Umbilical cord (tissue), 2 donors: ENCODE measurements at places on chromosomes 13 and 19. TPM values are rescaled to one million over a fixed set of nuclear protein-coding genes. Genes with fewer than 3 reads are reported as not detected.

The MAST1 gene
- 2.2 TPM for total RNA-seq

DNA sequence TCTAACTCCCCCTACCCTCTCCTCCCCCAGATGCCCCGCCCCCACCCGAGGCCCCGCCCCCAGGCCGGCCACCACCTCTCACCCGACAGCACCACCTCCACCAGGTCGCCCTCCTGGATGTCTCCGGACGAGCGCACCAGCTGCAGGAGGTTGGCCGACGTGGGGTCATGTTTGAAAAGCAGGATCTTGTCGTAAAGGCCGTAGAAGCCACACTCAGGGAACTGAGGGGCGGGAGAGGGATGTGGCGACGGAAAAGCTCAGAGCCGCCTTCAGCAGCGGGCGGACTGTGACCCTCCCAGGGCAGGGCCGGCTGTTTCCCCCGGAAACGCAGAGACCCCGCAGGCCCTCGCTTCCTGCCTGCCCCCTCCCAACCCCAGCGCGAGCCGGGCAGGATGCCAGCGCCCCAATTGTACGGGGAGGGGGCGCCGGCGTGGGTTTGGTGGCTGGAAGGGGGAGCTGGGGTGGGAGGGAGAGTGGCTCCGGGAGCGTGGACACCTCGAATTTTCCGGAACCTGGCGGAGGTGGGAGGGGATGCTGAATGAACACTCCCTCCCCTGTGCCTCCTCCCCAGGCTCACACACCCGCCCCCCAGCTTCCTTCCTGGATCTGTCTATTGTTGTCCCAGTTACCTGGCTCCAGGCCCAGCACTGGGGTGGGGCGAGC is 3.0 kb downstream of the PRKD2 start:
- peak; percentile 90 for DNase-seq

- DNase-seq, result no peak
These were observed 592 bp upstream of the TRIP10 start for GRCh38 chr19:6738787-6739389.

GRCh38 chr19:10797078-10797477 is 38.9 kb downstream of the TMED1 start:
- no peak for DNase-seq

- no peak for DNase-seq
These were observed 25.4 kb downstream of the IRS2 start for GRCh38 chr13:109760951-109761350.

The IGFL2 gene
- total RNA-seq, result 35.6 TPM

DNA sequence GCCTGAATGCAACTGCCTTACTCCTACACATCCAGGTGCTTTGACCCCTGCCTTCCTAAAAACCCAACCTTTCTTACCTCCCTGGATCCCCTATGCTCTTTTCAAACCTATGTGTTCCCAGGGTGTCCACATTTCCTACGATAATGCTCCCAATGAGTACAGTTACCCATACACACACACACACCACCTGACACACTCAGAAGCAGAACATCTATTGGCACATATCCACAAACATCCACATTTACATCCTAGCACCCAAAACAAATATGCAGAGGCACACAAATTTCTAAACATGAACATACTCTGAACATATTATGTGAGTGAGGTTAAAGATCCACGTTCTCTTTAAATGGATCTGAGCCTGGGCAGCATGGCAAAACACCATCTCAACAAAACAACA is 22.4 kb upstream of the PLAUR start:
- DNase-seq, result no peak

The ZNF260 gene
- total RNA-seq, result 11.3 TPM
